AG04449 (cell line): ENCODE measurements at places on chromosomes 2 and 18.

DNA sequence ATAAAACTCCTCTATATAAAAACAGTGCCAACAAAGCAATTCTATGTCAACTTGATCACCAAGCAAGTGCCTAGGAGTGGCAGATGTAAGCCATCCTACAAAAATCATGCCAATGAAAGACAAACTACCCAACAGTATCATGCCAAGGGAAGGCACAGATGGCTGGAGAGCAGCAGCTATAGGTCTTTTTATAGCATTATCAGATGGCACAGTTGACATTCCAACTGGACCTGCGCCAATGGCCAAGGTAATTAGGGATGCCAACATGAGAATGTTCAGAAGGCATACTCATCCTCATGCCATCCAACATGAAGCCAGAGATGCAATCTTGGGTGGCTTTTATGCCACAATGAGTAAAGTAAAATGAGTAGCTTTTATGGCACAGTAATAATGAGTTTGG lies 237.3 kb downstream of the OTX1 start:
- no peak for DNase-seq

DNA sequence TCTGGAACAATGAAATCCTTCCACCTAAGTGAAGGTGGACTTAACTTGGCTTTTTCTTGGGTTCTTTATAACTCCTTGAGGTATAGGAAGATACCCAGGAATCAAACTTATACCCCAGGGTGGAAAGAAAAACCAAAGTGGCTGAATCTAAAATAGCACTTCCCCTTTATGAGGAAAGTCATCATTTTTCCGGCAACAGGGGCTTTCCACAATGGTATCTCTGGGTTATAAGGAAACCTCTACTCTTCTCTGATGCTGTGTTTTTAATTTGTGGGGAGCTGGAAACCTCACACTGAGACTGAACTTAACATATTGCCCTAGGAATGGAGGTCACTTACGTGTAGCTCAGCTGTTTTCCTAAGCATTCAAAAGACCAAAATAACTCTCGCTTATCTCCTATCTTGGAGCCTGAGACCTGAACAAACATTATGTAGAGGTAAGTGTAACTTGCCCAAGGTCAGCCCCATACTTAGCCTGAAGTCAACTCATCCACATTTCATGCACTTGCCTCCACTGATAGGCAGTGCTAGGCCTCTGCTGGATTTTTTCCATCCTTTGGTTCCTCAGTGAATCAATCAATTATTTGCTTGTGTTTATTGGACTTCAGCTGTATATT lies 117.9 kb downstream of the SETBP1 start:
- DNase-seq: no peak

DNA sequence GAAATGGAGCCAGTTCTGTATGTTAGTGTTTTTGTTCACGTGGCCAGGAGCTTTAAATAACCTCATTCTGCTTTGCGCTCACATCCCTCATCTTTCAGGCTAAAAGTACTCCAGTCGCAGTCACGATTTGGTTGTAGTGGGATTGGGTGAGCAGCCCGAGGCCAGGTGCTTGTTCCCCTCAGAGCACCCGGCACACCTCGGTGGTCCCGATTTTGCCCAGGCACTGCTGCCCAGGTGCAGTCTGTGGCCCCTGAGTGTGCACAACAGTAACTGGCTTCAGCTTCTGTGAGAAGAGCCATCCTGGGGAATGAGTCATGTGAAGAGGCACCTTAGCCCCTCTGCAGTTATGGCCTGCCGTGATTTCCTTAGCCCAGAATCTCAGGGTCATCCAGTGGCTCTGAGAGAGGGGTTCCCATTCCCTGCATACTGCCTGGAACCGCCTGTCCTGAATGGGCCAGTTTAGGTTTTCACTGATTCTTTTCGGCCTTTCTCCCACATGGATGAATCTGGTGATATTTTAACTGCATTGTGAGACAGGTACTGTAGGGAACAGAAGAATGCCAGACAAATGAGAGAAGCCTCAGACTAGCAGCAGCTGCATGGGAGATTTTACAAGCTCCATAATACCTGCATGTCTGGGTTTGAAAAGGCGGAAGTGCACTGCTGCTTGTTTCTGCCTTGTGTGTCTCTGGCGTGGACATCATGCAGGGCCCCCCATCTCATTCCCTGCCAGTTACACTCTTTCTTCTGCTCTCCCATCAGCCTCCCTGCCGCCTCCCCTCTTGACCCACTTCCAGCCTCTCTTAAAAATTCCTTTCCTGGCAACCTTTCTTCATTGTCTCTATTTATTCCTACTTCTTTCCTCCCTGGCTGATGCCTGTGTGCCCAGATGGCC lies 33.5 kb downstream of the IMPA2 start:
- DNase-seq: no peak

DNA sequence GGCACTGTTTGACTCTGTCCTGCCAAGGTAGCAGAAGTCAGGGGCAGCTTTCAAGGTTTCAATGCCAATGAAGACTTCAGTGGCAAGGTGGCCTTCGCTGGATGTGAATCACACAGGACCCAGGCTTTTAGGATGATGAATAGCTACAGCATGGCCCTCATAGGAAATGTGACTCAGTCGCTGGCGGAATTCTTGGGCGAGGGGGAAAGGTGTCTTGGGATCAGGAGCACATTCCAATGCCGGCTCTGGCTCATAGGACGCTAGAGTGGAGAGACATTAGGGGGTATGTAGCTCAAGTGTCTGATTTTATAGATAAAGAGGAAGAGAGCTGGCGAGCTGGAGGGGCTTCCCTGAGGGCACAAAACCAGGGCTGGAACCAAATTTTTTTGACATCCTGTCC lies 68.6 kb downstream of the SMIM21 start:
- DNase-seq: no peak

GRCh38 chr2:219492575-219492974 lies 6.1 kb upstream of the GMPPA start:
- DNase-seq: no peak

DNA sequence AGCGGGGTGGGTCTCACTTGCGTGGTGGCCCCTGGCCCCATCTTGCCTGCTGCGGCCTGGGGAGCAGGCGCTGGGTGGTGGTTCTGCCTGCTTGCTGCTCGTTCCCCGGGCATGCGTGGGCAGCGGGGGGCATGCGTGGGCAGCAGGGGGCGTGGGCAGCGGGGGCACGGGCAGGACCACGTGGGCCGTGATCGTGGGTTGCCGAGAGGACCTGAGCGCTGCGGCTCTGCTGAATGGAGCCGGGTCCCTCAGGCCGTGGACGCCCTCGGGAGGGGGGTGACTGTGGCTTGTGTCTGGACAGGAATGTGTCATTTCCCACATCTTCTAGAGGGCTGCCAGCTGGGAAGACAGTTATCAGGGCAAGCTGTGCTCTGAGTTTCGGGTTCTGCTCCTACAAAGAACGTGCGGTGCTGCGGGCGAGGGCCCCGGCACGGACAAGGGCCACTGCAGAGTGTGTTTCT lies 8.3 kb upstream of the GAL3ST2 start:
- DNase-seq: no peak

GRCh38 chr2:219175928-219176817 lies 552 bp downstream of the CNPPD1 start:
- no peak for DNase-seq
